ENCODE measurements at places on chromosomes 3 and 15. TPM values are rescaled to one million over a fixed set of nuclear protein-coding genes. Genes with fewer than 3 reads are reported as not detected.

The LRTM1 gene
- total RNA-seq = not detected

The ESYT3 gene
- 1.6 TPM for total RNA-seq

The XIRP1 gene
- 0.16 TPM for total RNA-seq

The SNTN gene
- not detected for total RNA-seq

The ANKUB1 gene
- total RNA-seq = not detected

The KNG1 gene
- total RNA-seq = not detected

The HTR3E gene
- total RNA-seq = not detected

The SCAMP5 gene
- 11.5 TPM for total RNA-seq

The UBA5 gene
- total RNA-seq = 35.2 TPM

The PYGO1 gene
- total RNA-seq = 4.4 TPM

The TM4SF4 gene
- total RNA-seq = 0.65 TPM

The ZFAND6 gene
- 77.7 TPM for total RNA-seq

The UROC1 gene
- not detected for total RNA-seq

The REC114 gene
- total RNA-seq = not detected

The ISL2 gene
- total RNA-seq = 0.33 TPM

The THAP10 gene
- total RNA-seq = 3.7 TPM

The TPRG1 gene
- not detected for total RNA-seq

The ITPKA gene
- total RNA-seq = 5.4 TPM
